T-helper 2 cell (primary cell): ENCODE measurements at places on chromosomes 6 and 20.

- no peak for DNase-seq
Observed at GRCh38 chr20:24935140-24935539, 13.9 kb upstream of the CST7 start.

GRCh38 chr6:12785921-12786320 lies 69.4 kb downstream of the PHACTR1 start:
- DNase-seq, result no peak

DNA sequence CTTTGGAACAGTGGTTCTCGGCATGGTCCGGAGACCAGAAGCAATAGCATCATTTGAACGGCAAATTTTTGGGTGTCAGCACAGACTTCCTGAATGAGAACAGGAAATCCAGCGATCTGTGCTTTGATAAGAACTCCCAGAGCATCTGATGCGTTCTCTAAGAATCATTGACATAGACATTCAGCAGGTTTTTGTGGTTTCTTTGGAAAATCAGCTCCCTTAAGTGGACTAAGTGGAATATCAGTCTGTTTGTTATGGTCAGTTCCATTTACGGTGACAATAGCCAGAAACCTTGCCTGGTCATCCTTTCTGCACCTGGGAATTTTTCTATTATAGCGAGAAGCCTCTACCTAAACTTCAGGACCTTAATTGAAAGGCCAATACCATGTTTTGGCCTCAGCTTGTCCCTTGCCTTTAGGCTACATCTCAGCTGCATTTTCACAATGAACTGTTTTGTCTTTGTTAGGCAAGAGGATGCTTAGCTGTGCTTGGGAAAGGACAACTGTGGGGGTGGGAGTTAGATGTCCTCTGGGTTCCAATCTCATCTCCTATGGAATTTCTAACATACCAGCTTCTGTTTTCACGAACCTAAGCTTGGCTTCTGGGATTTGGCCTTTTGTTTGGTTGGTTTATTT lies 299.7 kb downstream of the CDKAL1 start:
- DNase-seq, result no peak

DNA sequence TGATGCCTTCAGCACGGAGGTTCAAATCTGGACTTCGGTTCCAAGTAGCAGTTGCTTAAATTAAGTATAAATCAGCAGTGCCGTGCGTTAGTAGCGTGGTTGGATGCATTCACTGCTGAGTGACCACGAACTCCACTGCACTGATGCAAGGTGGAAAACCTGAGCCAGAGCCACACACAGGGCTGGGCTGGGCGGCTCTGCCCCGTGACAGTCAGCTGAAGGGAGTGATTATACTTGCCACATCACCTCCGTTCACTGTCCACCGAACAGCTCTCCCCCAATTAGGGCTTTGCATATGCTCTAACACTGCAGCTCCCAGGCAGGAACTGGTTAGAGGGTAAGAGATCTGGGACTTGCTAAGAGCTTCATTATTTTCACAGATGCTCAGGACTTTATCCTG lies 22.2 kb downstream of the PPP1R3G start:
- DNase-seq, result no peak

GRCh38 chr6:139895205-139895793 lies 520.9 kb upstream of the CITED2 start:
- DNase-seq, result no peak

- no peak for DNase-seq
Observed at GRCh38 chr6:82818727-82819126, 246.9 kb downstream of the UBE3D start.

- no peak for DNase-seq
Observed at GRCh38 chr20:41044409-41045062, 15.9 kb downstream of the TOP1 start.

- DNase-seq, result no peak
Observed at GRCh38 chr6:24126586-24127192, 674 bp downstream of the NRSN1 start.

DNA sequence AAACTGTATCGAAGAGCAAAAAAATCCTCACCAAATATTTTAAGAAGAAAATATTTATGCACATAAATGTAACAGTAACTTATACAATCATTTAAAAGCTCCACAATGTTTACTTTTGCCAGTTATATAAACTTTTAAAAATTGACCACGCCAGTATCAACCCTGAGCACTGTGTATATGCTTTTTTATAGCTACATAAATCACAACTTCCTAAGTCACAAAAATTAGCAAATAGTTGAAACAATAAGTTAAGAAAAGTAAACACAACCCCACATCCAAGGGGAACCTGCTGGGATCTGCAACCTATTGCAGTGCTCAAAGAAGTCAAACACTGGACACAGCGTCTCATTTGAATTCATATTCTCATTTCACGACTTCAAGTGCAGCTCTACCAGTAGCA lies 89.8 kb upstream of the DST start:
- no peak for DNase-seq

- peak; percentile 25 for DNase-seq
Observed at GRCh38 chr20:58891718-58892140, 39.2 kb downstream of the GNAS start.

DNA sequence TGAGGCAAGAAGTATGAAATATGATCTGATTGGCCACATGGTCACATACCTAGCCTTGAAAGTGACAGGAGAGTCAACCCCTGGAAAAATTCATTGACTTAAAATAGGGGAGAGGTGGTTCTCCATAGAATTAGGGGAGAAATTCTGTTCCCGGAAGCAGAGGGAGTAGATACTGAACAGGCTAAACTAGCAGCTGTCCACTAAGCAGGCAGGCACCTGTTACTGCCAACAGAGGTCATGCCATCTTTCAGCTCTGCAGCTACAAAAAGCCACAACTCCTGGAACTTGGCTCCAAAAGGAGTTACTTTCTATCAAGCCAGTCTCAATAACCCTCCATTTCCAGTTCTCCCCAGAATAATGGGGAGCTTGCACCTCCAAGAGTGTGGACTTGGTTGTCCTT lies 352.5 kb downstream of the MAFB start:
- no peak for DNase-seq

DNA sequence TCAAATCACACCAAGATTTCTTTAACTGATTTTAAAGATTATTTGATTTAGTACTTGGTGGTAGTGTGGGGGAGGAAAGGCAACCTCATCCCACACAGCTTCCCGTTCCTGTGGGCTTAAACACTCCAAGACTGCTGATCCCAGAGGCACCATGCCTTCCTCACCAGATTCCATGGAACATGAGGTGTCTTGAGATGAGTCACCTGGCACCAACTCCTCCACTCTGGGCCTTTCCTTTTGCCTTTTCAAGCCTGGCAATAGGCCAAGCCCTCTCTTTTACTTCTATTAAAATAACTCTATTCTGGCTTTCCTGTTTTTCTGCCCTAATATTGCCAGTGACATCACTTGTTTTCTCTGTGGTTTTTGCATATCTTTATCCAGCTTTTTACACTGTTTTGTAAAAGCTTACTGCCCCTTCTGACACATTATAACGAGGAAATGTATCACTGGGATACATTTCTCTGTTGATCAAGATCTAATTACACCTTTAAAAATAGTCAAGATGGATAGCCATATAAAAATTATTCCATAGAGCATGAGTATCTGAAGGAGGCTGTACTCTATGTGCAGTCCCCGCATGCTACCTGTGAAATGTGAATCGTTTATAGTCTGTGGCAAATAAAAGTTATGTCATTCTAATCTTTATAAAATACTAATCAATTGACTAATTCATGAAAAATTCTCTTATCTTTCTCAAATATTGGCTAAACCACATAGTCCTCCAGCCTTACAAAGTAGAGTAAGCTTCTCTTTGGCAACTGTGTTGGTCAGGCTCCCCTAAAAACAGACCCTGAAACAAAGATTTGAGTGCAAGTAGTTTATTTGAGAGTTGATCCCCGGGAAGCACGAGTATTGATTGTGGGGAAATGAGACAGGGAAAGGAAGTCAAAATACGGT lies 257.8 kb upstream of the KCNQ5 start:
- DNase-seq, result no peak

DNA sequence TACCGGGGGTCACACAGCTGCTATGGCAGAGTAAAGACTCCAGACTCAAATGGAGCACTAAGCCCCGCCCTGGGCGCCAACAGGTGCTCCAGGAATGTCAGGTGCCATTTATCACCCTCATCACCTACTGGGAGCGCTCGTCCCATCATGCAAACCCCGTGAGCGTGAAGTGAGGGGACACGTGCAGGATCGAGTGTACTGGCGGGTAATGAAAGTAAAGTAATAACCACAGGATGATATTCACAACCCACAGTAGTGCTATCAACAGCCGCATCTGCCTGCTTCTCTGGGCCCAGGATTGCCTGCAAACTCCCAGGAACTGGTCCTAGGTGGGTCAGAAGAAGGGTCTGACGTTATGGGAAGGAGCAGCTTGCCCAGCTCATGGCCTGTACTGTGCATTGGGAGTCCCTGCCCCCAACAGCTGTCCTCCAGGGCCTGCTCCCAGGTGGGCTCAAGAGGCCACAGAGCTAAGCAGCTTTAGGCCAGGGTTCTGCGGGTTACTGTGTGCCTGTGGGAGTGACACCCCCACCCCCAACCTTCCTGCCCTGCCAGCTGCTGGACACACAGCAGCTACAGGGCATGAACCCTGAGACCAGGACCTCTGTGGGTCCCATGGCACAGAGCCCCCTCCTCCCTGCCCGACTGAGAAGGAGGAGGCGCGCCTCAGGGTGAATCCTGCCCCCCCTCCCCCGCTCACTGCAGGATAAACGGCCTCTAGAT lies 120.5 kb upstream of the SULF2 start:
- DNase-seq, result no peak

DNA sequence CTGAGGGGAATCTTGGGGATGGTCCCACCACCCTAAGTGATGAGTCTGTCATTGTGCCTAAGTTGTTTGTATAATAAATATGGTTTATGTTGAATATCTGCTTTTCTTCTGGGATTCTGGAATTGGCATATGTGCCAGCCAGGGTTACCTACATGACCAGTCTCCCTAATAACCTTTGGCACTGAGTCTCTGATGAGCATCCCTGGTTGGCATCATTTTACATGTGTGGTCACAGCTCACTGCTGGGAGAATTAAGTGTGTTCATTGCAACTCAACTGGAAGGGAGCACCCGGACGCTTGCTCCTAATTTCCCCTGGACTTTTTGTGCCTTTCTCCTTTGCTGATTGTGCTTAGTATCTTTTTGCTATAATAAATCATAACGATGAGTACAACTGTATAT lies 8.1 kb downstream of the SMAP1 start:
- no peak for DNase-seq

- no peak for DNase-seq
Observed at GRCh38 chr20:50409495-50409894, 100.7 kb upstream of the PTPN1 start.

GRCh38 chr20:24332956-24333355 lies 136.5 kb upstream of the SYNDIG1 start:
- DNase-seq, result no peak

DNA sequence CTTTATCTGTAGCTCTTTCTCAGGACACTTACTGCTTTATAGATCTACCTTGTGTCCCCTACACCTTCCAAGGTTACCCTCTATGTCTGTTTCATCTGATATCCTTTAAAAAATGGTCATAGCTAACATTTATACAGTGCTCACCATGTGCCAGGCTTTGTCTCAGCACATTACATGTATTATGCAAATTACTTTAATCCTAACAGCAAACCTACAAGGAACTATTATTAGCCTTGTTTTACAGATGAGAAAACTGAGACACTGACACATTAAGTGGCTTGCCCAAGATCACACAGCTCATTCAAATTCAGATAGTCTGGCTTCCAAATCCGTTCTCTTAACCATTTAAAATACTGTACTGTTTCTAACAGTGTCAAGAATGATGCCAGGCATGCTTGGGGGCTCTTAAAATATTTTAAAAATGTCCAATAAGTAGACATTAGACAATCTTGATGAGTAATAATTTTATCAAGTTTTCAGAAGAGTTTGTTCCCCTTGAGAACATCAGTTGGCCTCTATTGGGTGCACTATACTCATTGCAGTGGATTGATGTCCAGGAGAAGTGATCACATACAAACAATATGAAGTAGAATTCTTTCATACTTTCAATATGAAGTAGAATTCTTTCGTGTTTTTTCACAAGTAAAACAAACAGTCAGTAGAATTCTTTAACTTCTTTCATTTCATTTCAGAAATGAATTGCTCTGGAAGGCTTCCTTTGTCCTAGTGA lies 69.6 kb downstream of the DNAH8 start:
- DNase-seq, result no peak

DNA sequence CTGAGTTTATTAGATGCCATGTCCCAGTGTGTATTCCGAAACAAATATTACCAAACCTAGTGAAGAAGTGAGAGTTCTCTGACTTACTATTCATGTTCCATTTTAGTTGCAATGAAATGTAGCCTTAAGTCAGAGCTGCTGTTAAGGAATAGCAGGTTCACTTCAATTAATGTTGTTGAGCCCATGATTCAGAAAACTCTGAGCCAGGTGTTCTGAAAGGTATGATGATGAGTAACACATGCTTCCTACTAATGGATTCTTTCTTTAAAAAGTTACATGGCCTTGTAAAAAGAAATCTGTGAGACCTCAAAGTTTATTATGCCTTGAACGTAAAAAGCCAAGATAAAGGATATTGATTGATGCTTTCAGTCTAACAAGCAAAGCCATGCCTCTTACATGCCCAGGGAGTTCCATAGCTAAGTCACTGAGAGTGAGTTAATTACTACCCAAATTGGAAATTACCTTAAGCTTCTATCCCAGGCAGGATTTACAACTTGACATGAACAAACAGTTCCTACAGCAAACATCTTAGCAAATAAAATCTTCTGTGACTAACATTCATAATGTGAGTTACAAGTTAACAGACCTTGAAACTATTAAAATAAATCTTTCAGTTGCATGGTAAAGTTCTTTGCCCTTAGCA lies 122.9 kb downstream of the AKAP7 start:
- DNase-seq, result no peak

- DNase-seq, result peak; percentile 18
Observed at GRCh38 chr6:52144196-52145076, 41.7 kb upstream of the IL17A start.

- no peak for DNase-seq
Observed at GRCh38 chr6:106113256-106113959, 27.3 kb downstream of the PRDM1 start.

- DNase-seq, result no peak
Observed at GRCh38 chr6:82040405-82041221, 206.9 kb downstream of the IBTK start.

DNA sequence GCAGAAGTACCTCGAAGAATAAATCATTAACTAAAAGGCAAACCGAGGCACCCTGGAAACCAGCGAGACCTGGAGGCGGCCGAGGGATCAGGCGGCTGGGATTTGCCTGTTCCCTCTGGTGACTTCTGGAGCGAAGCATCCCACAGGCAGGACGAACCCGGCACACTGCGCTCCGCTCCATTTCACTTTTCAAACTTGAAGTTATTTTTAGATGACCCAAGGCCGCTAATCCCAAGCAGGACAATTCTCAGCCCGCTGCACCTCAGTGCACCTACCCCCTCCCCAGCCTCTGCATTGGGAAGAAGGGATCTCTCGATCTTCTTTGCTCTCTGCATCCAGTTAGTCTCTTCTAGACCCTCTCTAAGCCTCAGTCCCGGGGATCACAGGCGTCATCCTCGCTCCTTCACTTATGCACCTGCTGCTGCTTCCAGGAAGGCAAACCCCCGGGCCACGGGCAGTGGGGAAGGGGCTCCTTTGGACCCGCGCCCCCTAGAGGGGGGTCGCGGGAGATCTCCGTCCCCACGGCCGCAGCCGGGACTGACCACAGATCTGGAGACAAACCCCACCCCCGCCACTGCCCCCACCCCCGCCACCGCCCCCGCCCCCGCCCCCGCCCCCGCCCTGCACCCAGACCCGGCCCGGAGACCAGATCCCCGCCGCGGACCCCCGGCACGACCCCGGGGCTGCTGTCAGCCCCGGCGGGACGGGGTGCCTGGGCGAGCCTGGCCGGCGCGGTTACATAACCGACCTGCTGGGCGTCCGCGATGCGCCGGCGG lies 636 bp downstream of the RCAN2 start:
- no peak for DNase-seq
